ENCODE measurements at places on chromosomes 3 and 15.

DNA sequence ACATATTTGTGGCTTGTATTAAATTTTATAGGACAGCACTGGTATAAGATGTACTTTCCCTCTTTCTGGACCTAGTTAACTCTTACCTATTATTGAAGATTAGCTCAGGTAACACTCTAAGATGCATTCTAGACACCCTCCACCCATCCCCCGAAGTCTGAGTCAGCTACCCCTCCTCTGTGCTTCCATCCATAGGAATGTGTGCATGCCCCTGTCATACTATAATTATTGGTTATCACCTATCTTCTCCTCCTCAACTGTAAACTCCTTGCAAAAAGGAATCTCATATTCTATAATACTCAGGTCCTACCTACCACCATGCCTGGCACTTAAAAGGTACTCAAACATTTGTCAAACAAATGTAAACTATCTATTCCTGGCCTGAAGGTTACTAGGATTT is 3.0 kb downstream of the PEAK1 start:
- DNase-seq = no peak

DNA sequence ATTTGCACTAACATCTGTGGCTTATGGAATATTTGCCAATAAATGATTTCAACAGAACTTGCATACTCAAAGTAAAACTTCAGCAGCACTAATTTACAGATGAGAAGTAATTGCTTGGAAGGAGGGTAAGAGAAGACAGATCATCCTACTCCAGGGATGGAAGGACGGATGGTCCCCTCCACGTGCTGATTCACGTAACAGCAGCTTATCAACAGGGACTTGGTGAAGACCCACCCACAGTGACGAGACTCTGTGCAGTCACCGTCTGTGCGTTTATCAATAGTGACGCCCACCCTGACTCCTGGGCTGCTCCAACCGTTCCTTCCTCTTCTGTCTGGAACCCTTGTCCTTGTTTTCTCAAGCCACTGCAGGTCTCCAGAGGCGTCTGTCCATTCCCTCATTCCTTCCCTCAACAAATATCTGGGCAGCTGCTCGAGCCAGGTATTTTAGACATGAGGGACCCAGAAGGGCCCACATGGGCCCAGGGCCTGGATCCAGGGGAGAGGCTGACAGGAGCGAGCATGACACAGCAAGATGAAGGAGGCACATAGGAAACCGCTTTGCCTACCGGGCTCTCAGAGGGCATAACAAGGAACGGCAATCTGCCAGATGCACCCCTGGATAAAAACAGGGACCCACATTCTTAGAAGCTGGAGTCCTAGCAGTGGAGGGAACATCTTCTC is 33.3 kb downstream of the PCSK6 start:
- no peak for DNase-seq

DNA sequence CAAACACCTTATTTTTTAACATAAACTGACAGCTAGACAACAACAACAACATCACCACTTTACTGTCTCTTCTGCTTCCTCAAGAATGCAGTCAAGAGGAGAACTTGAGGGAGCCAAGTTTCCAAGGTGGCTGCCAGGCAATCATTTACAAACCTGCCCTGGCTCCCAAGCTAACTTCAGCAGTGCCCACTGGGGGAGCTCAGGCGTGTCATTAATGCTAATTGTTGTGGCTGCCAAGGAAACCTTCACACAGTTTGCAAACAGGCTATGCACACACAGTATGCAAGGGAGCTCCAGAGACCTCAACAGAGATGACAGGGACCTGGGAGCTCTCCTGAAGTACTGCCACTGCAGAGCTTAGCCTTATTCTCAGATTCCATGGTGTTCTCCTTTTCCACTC is 2.1 kb downstream of the DZIP1L start:
- no peak for DNase-seq

GRCh38 chr15:88684345-88684744 is 45.5 kb downstream of the ISG20 start:
- DNase-seq = no peak

DNA sequence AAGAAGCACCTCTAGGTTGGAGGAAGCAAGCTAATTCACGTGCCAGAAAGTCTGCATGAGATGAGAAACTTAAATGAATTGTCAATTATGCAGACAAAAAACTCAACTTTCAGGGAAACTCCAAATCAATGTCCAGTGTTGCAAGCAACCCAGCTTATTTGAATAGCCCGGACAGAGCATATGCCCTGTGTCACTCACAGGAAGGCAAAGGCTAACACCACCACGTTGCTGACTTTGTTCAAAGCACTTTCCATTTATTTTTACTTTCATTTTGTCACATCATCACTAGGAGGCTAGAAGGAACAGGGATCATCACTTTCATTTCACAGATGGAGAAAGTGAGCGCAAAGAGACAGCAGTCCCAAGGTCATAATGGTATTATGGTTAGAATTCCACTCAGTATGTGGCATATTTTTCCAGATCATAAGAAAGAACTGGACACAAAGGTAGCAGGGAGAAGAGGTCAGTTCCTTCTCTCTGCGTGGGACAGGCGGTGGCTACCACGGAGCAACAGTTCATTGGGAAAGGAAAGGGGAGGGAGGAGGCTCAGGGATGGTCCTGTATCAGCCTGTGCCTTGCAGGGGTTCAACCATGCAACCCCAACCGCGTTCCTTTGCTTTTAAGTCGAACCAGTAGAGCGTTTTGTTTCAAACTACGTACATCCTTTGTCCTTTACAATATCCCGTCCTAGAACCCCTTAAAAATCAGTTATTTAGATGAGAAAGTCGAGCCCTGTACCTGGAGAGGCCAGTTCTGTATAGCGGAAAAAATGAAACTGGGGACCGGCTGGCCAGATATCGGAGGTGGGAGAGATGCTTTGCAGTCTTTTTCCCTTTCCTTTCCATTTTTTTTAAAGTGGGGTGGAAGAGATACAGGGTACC is 1.1 kb downstream of the HEG1 start:
- no peak for DNase-seq

DNA sequence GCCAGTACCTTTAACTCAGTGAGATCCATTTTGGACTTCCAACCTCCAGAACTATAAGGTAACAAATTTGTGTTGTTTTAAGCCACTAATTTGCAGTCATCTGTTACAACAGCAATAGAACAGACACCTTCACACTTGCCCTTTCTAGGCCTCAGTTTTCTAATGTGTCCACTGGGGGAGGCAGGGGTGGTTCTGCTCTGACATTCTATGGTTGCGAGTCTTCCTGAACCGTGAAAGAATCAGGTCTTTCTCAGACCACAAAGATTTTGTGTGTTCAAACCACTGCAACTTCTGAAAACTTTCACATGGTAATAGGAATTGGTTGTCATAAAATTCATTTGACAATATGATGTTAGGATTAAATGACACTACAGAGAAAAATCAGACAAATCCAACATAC is 26.8 kb upstream of the CSTA start:
- no peak for DNase-seq

- no peak for DNase-seq
Measured at GRCh38 chr3:117165601-117166051, 456.0 kb downstream of the TUSC7 start.

- no peak for DNase-seq
Measured at GRCh38 chr3:126556637-126557414, 1.9 kb downstream of the C3orf22 start.

DNA sequence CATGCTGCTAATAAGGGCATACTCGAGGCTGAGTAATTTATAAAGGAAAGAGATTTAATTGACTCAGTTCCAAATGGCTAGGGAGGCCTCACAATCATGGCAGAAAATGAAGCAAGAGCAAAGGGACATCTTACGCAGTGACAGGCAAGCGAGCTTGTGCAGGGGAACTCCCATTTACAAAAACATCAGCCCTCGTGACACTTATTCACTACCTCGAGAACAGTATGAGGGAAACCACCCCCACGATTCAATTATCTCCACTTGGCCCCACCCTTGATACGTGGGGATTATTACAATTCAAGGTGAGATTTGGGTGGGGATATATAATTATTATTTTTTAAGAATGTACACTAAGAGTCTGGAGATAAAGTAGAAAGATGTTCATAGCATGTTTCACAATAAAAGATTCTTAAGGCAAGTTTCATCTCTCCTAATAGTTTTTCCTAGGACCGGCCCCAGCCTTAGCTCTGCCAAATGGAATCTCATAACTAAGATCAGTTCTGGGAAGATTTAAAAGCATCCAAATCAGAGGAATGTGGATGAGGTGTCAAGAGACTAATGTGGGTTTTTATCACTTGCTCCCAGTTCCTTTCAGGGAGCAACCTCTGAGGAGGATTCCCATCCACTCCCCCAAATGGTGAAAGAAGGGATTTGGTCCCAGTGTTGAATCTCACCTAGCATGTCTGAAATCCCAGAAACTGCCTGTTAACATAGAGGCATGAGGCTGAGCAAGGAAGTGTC is 221.0 kb downstream of the ZMAT3 start:
- no peak for DNase-seq

GRCh38 chr3:52402706-52403270 is 42.1 kb downstream of the SEMA3G start:
- no peak for DNase-seq

DNA sequence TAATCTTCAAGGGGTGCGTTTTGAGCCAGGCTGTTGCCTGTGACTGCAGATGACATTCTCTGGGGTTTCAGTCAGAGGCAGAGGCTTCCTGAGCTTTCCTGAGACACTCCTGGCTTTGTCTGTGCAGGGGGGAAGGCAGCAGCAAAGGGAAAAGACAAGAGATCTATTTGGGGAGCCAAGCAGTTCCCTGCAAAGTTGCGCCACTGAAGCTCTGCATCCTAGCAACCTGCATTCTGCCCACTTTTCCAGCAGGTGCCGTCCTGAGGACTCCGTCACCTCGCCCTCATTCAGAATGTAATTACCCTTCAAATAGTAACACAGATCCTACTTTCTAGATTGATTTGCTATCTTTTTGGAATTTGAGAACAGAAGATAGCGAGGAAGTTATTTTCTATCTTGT is 1.9 kb upstream of the TMEM158 start:
- DNase-seq = no peak

- no peak for DNase-seq
Measured at GRCh38 chr15:98743177-98743576, 94.8 kb downstream of the IGF1R start.

GRCh38 chr3:133127381-133127780 is 89.2 kb downstream of the TMEM108 start:
- no peak for DNase-seq

- DNase-seq = no peak
Measured at GRCh38 chr3:197168606-197169005, 129.8 kb downstream of the DLG1 start.

DNA sequence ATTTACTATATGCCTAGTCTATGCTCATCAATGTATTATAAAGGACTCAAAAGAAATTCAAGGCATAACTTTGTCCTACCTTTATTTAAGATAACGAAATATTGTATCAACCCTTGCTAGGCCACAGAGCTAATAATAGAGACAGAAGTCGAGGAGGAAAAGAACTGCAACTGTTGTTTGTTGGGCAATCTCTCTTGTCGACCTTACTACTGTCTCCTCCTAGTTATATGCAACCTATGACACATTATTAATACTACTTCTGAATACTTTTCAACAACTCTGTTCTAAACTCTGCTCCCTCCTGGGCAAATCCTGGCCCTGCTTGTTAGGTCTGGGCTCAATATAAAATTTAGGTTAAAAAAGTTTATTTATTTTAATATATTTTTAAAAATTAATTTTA is 24.6 kb downstream of the SPPL2A start:
- DNase-seq = no peak

DNA sequence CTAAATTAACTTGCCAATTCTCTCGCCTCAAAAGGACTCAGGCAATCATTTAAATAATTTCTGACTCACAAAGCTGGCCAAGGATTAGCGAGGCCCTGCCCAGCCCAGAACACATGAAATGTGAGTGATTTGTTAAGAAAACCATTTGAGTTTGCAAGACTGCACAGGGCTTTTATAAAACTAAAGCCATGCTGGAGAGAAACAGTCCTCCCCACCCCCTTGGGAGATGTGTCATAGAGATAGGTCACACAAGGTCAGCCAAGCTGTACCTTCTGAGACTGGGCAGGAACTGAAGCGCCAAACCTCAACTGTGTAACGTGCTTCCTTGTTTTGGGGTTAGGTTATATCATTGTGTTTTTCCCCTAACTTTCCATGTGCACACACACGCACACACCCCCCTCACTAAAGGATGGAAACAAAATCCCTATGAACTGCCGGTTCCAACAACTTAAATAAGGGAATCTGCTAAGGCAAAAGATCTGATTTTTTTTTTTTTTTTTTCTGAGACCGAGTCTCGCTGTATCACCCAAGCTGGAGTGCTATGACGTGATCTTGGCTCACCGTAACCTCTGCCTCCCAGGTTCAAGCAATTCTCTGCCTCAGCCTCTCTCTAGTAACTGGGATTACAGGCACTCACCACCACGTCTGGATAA is 8.1 kb downstream of the SPATA12 start:
- no peak for DNase-seq

- DNase-seq = no peak
Measured at GRCh38 chr15:39132954-39133600, 447.8 kb upstream of the THBS1 start.

DNA sequence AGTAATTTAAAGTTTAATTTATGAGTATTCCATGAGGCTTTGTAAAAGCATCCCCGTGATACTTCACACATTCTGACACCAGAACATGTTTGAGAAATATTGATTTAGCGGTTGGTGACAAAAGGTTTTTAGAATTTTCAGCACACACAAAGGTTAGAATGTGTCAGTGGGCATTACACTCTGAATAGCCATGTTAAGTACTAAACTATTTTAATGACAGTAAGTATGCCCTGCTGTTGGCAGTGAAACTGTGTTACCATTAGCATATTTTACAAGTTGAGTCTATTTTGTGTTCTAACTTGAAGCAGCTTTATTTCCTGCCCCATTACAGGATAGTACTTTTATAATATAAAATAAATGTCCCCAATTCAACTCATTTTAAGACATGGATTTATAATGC is 66.5 kb downstream of the ADAMTSL3 start:
- DNase-seq = no peak

- no peak for DNase-seq
Measured at GRCh38 chr3:15958692-15959433, 161.1 kb upstream of the ANKRD28 start.

GRCh38 chr3:8793242-8793641 is 23.8 kb upstream of the OXTR start:
- DNase-seq = no peak

GRCh38 chr3:95609411-95609810 is 1205.0 kb upstream of the EPHA6 start:
- no peak for DNase-seq

DNA sequence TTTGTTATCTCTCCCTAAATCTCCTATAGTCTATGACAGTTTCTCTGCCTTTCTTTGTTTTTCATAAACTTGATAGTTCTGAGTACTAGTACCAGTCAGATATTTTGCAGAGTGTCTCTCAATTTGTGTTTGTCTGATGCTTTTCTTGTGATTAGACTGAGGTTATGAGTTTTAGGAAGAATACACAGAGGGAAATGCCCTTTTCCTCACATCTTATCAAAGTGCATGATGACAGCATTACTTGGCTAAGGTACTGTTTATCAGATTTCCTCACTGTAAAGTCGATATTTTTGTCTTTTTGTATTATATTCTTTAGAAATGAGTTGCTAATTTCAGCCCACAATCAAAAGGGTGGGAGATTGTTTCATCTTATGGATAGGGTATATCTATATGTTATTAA is 45.6 kb downstream of the GLCE start:
- no peak for DNase-seq

GRCh38 chr3:24237971-24238706 is 256.5 kb downstream of the THRB start:
- no peak for DNase-seq

- no peak for DNase-seq
Measured at GRCh38 chr3:184679056-184679816, 32.6 kb downstream of the MAGEF1 start.
